ENCODE measurements at places on chromosomes 13 and 19.

- DNase-seq, result no peak
These were observed 1.3 kb downstream of the NAT14 start for GRCh38 chr19:55486043-55486970.

DNA sequence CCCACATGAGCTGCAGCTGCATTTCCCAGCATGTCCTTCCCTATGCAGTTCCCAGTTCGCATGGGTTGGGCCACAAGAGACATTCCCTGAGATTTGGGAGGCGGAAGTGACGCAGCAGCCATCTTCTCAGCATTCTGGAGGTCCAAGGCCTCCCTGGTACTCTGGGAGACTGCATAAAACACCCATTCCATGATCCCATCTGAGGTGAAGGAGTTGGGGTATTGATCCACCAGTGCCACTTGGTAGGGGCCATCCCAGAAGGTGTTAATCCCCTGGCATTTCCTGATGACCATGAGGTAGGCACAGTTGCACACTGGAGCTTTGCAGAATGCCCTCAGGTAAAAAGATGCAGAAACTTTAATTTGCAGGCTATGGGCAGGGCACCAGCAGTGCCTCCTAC, 25.4 kb downstream of the POP4 start:
- DNase-seq, result no peak

DNA sequence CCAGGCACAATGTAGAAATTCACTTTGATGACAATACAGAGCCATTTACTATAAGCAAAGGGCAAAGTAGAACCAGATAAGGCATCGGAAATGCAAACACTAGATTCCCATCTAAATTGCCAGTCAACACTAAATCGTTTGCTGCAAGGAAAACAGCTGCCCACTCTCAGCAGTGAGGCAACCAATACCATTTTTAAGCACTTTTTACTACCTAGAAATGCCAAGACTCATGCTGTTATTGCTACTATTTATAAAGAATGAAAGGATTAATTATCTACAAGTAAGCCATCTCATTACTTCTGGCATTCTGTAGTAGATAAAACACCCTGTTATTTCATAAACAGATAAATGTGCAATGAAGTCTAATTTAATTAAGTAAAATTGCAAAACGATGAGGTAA, 422.0 kb downstream of the FGF14 start:
- DNase-seq, result no peak

- no peak for DNase-seq
These were observed 414.2 kb downstream of the KLF5 start for GRCh38 chr13:73473016-73473415.

DNA sequence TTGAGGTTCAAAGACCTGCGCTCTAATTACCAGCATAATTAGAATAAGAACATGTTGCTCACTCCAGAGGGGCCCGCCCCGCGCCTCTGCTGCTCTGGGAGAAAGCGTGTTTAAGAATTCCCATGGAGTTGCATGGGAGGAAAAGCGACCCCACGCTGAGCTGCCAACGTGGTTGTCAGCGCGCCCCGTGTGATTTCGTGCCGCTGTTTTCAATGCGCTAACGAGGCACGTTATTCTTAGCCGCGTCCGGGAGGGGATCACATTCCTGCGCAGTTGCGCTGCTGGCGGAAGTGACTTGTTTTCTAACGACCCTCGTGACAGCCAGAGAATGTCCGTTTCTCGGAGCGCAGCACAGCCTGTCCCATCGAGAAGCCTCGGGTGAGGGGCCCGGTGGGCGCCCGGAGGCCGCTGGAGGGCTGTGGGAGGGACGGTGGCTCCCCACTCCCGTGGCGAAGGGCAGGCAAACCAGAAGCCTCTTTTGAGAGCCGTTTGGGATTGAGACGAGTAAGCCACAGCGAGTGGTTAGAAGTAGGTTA, 173.8 kb upstream of the SOX1 start:
- DNase-seq, result no peak

GRCh38 chr13:30697177-30697953, 38.0 kb upstream of the ALOX5AP start:
- no peak for DNase-seq

GRCh38 chr19:30666301-30666803, 294.2 kb downstream of the ZNF536 start:
- DNase-seq, result no peak

GRCh38 chr19:47036097-47036651, 12.2 kb downstream of the TMEM160 start:
- DNase-seq, result no peak

GRCh38 chr13:35927567-35928021, 203.6 kb downstream of the DCLK1 start:
- no peak for DNase-seq

- DNase-seq, result no peak
These were observed 18.9 kb downstream of the ELAVL1 start for GRCh38 chr19:7986321-7987113.

GRCh38 chr19:13011653-13012389, 16.5 kb downstream of the NFIX start:
- no peak for DNase-seq

DNA sequence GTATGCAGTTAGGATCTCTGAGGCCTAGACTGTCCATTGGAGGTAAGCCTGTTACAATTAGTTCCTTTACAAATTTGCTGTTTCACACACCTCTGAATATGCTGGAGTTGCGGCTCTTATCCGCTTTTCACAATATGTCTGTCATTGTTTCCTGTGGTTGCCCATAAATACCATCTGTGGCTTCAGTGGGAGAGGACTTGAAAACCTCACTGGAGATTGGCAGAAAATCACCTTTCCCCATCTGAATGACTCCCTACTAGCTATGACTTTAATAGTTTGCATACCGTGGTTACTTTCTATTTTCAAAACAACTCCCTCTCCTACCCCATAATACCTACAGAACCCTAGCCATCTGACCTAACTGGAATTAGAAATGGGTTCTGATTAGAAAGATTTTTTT, 454.3 kb downstream of the PCDH17 start:
- no peak for DNase-seq

DNA sequence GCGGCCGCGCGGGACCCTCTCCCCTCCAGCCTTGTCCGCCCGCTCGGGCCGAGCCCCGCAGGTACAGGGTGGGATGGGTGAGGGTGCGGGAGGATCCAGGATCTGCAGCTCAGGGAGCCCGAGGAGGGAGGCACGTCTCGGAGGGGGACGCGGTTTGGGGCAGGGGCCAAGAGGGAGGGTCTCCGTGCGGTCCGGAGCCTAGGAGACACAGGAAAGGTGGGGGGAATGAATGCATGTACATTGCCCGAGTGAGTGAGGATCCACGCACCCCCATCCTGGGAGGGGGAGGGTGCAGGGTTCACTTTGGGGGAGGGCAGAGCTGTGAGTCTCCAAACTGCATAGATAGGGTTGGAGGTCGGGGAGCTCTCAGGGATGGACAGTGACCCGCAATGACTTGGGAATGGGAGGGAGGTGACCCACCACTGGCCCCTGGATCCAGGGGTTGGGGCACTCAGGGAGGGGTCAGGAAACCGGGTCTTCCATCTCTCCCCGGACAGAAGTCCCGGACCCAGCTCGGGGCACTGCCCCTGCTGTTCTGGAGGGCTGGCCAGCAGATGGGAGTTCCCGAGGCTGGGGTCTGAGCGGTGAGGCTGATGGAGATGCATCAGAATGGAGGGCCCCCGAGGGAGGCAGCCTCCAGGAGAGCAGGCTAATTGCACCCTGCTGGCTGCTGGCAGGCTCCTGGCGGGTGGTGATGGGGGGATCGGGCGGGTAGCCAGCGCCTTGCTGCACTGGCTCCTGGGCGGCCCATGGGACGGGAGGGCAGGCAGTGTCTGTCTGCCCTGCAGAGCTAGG, 547 bp downstream of the KCNN1 start:
- DNase-seq, result no peak

DNA sequence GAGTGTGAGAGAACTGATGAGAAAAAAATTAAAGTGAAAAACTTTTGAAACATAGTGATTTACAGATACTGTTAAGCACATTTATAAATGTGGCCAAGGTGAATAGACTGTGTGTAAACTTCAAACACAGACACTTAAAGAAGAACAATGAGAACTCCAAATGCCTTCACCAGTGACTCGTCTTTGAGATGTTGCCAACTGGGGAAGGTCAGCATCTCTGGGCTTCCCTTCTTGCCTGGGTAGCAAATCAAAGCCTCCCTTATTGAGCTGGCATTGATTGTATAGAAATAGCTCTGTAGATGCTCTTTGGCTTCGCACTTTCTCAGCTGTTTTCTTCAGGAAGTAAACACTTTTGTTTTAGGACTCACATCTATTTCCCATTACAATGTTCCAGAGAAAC, 177.3 kb upstream of the SGCG start:
- no peak for DNase-seq

DNA sequence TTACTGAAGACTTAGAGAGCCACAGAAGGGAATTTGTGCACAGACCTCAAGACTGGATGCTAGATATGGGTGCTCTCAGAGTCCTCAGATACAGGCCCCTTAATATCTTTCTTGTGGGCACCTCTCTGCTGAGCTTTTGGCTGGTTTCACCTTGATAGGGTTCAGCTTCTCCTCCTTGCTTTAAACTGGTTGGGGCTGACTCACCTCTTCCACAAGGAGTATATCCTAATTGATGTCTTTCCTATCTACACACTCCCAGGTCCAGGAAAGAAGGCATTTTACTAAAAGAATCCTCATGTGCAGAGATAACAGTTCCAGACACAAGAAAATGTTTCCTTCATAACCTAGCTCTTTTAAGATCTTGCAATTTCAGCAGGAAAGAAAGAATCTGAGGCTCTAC, 284.4 kb downstream of the NDFIP2 start:
- no peak for DNase-seq

GRCh38 chr19:33845498-33845897, 48.8 kb downstream of the KCTD15 start:
- DNase-seq, result no peak

GRCh38 chr19:5984600-5984999, 6.7 kb upstream of the RANBP3 start:
- no peak for DNase-seq

DNA sequence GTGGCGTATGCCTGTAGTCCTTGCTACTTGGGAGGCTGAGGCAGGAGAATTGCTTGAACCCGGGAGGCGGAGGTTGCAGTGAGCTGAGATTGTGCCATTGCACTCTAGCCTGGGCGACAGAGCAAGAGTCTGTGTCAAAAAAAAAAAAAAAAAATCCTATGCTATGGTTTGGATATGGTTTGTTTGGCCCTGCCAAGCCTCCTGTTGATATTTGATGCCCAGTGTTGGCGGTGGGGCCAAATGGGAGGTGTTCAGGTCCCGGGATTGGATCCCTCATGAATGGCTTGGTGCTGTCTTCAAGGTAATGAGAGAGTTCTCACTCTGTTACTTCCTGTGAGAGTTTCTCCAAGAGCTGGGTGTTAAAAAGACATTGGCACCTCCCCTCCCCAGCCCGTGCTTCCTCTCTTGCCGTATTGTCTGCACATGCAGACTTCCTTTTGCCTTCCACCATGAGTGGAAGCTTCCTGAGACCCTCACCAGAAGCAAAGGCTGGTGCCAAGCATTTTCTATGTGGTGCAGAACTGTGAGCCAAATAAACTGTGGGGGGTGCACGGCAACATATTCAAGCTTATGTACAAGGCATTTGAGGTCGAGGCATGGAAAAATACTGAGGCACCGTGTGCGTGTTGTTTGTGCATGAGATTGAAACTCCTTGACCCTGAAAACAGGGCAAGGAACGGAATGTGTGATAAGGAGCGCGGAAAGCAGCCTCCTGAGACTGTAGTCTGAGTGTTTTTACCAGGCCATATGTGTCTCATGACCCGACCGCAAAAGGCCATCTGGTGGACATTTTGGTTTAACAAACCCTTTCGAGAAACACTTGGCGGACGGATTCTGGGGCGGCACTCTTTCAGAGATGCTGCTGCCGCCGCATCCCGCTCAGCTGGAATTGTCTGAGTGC, 7.3 kb downstream of the SIGLEC9 start:
- no peak for DNase-seq

- no peak for DNase-seq
These were observed 27.7 kb downstream of the ZNF461 start for GRCh38 chr19:36638862-36639510.

- DNase-seq, result no peak
These were observed 9.7 kb downstream of the EXOC3L2 start for GRCh38 chr19:45235485-45235884.

DNA sequence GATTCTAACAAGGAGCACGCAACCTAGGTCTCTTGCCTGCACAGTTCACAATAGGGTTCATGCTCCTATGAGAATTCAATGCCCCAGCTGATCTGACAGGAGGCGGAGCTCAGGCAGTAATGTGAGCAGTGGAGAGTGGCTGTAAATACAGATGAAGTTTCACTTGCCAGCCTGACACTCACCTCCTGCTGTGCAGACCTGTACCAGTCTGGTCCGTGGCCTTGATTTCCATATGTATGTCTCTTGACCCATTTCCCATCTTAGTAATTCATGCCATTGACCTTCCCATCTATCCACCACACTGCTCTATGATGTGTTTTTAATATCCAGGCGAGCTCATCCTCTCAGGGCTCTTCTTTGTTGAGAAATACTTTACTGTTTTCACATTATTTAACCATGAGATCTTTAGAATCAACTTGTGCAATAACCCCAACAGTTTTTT, 95.2 kb downstream of the LRCH1 start:
- peak; percentile 39 for DNase-seq

GRCh38 chr13:109160357-109160756, 530.9 kb downstream of the MYO16 start:
- DNase-seq, result no peak

- DNase-seq, result no peak
These were observed at the start of gene TMTC4 for GRCh38 chr13:100674572-100674871. TSS of gene TMTC4 (minus strand) at chr13:100674795. CDS start at chr13:100670362, 4,433 bp downstream.

DNA sequence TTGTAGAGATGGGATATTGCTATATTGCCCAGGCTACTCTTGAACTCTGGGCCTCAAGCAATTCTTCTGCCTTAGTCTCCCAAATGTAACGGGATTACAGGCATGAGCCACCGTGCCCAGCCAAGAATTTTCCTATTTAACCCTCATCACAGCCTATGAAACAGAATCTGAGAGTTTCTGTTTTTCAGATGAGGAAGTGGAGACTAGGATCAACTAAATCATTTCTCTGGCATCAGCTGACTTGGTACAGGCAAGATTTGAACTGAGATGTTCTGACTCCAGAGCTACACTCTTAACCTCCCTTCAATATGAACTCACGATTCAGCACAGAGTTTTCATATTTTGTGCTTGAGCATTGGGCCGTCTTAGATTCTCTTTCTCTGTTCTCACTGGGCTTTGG, 8.1 kb downstream of the ZNF460 start:
- DNase-seq, result no peak

Measured in GM06990 (cell line).